Activated naive CD8-positive, alpha-beta T cell treated with anti-CD3 and anti-CD28 coated beads, Interleukin-2, amount 50 U/mL, for 24 hours (primary cell): ENCODE measurements at places on chromosomes 4 and X.
A peak's percentile ranks its signal among the peaks of the same experiment; 100 is the strongest.

DNA sequence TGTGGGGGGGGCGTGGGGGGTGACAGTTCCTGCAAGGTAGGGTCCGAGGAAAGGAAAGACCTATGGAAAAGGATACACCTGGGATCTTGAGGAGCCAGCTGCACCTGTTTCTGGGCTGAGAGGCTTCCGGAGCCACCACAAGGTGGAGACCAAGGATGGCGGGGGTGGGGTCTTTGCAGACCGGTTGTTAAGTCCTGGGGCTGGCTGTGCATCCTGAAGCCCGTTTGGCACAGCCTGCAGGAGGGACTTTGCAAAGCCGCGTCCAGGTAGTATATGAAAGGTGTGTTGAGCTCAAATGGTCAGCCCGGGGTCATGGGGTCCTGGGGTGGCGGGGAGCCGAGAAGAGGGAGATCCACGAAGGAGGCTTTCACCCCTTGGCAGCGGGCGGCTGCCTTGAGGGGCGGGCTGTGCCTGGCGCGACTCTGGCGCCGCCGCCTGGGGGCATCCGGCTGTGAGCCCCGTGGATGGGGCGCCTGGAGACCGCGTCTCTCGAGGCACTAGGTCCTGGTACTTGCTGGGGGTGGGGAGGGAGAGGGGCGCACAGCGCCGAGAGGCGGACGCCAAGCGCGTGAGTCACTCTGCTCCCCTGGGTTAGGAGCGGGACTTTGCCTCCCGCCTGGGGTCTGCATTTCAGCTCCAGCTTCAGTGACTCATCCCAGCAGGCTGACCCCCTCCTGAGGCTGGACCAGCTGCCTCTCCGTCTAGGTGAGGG lies 58.2 kb upstream of the DYNLT3 start:
- peak; percentile 15 for DNase-seq

GRCh38 chr4:128009428-128009827 lies 44.2 kb downstream of the ABHD18 start:
- DNase-seq: no peak

- no peak for DNase-seq
Measured at GRCh38 chrX:85359051-85359450, 20.4 kb downstream of the POF1B start.

DNA sequence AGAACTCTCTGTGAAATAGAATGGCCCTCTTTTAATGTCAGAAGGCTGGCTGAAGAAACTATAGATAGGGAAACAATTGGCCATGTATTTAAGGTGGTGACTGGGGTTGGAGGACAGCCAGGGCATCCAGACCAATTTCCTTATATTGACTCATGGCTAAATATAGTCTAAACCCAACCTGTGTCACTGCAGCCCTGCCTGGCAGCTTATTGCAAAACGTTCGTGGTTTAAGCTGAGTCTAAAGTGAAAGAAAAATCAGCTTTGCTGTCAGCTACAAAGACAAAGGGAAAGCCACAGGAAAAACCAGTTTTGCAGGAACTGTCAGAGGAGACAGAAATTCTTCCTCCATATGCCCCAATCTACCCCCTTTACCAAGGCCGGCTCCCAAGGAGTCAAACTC lies 902.8 kb upstream of the NDST4 start:
- DNase-seq: no peak

DNA sequence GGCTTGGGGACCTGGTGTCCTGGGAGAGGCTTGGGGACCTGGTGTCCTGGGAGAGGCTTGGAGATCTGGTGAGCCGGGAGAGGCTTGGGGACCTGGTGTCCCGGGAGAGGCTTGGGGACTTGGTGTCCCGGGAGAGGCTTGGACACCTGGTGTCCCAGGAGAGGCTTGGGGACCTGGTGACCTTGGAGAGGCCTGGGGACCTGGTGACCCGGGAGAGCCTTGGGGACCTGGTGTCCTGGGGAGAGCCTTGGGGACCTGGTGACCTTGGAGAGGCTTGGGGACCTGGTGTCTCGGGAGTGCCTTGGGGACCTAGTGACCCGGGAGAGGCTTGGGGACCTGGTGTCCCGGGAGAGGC lies 12.6 kb downstream of the SHOX start:
- DNase-seq: no peak

GRCh38 chr4:174122705-174123104 lies 160.8 kb downstream of the FBXO8 start:
- no peak for DNase-seq

DNA sequence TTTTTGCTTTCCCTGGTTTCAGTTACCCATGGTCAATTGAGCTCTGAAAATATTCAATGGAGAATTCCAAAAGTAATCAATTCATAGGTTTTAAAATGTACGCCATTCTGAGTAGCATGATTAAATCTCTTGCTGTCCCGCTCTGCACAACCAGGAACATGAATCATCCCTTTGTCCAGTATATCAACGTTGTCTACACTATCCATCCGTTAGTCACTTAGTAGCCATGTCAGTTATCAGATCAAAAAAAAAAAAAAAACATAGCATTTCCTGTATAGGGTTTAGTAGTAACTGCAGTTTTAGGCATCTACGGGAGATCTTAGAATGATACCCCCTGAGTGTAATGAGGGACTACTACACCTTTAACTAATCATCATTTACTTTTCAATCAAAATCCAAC lies 15.1 kb downstream of the LAMP2 start:
- DNase-seq: no peak
